NCI-H510A treated with DMSO at 0.1 percent for 48 hours (cell line): ENCODE measurements at places on chromosomes 1 and 21.
A peak's percentile ranks its signal among the peaks of the same experiment; 100 is the strongest.

- DNase-seq = no peak
Observed at GRCh38 chr1:184296466-184297243, 90.2 kb upstream of the C1orf21 start.

DNA sequence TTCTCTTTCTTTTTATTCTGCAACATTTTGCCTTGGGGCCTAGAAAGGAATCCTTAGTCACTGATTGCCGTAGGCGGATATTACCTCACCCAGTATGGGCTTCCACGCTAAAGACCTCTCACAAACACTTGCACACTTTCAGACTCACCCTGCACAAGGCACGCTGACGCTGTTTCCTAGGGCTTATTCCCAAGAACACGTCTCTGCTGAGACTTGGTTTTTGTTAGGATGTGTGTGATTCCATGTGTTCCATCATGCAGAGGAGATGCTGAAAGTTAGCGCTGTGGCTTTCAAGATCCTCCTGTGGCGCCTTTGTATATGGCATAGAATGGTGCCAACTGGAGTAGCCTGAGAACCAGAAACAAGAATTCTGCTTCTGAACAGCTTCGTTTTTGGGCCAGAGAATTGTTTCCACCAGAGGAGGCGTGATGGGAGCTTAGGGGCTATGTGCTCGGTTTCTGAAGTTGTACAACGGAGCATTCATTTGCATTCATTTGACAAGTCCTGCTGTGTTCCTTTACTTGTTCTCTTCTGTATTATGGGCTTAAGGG lies 297.0 kb downstream of the DISC1 start:
- DNase-seq = no peak

DNA sequence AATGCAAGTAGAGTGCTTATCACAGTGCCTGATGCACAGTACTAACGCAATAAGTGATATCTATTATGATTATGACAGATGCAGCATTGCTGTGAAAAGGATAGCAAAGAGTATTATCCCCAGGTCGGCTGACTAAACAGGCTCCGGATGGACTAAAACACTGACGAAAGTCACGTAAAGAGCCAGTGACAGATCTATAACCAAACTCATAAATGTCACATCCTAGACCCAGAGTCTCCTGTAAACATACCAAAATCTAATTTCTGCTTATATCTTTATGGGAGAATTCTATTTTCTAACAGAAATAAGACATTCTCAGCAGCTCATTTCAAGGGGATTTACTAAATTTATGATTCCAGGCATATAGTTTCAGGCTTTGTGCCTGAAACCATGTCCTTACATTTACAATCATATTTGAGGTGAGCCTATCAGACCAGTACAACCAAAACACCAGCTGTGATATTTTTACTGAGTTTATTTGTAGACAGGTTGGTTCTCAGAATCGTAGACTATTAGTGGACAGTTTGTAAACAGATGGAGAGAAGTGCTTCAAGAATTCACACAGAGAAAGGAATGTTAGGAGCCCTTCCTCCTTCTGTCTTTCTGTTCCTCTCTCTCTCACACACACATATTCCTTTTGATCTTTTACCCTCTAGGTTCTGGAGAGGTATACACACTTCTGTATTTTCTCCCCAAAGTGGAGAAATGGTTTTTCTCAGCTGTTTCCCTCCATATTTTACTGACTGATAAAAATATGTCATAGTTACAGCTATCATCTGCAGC lies 52.4 kb upstream of the WDR26 start:
- DNase-seq = no peak

GRCh38 chr1:96409087-96409486 lies 312.5 kb upstream of the PTBP2 start:
- no peak for DNase-seq

DNA sequence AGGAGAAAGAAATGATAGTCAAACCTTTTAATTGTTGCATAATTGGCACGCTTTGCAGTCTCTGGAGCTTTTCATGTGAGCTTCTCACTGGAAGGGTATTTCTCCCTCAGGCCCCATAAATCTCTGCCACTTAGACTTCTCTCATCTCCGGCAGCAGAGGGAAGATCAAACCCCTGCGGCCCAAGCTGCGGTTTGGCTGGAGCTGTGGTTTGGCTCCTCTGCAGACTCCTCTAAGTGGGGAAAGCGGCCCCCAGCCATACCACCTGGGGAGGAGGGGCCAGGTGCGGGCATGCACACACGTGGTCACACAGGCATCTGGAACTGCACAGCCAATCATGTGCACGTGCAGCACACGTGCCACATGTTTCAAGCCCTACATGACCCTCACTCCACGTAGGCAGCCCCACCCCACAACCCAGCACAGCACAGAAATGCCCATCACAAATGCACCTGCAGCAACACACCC lies 58.3 kb downstream of the UBE2T start:
- DNase-seq = peak; percentile 70

DNA sequence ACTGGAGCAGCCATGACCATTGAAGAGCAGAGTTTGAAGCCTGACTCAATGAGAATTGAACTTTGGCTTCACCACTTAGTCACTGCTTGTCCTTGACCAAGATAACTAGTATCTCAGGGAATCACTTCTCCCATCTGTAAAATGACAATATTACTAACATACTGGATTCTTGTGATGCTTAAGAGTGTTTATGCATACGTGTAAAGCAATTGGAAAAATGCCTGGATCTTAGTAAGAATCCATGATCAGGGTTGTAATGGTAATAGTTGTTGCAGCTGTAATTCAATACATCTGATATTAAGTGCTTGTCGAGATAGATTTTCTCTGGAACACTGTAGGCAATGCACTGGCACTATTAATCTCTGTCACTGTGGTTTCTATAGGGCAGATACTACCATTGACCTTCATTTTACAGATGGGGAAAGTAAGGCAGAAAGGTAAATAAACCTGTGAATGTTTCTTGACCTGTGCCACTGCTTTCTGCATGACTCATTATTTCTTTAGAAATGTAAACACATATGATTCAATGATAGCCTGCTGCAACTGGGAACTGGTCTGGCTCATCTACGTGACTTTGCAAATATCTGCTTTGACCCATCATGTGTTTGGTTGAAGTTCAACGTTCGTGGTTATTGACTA lies 662.5 kb downstream of the PLA2G4A start:
- DNase-seq = peak; percentile 40

DNA sequence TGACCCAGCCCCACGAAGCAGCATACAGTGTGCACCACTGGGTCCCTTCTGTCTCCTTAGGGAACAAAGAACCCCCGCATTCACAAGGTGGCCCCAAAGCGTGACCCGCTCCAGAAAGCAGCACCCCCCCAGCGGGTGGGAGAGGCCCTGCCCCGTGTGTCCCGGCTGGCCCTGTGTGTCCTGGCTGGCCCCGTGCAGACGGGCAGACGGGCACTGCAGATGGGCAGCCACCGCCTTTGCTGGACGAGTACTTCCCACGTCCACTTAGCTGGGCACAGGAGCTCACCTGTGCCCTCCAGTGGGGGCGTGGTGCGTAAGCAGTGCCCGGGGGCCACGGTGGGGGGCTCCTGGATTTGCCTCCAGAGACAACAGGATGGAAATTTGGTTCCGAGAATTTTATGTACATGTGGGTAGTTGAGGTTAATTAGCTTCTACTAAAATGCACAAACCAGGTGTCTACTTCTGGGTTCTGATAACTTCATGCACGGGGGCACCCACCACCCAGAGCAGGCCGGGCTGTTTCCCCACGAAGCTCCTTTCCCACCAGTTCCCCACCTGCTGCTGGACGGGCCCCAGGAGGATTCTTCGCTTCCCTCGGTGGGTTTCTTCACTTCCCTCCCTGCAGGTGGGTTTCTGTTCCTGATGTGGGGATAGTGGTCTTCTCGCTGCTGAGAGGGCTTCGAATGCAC lies 33.2 kb upstream of the SLC19A1 start:
- DNase-seq = no peak

DNA sequence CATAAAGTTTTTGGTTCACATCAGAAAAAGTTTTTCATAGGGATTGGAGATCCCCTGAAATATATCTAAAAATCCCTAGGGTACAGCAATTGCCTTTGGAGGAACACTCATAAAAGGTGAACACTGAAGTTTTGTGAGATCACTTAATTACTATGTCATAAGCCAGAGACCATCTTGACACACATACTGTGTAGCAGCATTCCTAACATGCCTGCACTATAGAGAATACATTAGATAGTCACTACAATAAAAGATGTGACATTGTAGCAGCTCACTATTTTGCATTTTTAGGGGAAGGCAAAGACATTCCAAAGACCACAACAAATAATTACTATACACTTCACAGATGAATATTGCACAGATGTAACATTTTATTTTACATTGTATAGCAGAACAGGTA lies 779.9 kb downstream of the KCNT2 start:
- no peak for DNase-seq

DNA sequence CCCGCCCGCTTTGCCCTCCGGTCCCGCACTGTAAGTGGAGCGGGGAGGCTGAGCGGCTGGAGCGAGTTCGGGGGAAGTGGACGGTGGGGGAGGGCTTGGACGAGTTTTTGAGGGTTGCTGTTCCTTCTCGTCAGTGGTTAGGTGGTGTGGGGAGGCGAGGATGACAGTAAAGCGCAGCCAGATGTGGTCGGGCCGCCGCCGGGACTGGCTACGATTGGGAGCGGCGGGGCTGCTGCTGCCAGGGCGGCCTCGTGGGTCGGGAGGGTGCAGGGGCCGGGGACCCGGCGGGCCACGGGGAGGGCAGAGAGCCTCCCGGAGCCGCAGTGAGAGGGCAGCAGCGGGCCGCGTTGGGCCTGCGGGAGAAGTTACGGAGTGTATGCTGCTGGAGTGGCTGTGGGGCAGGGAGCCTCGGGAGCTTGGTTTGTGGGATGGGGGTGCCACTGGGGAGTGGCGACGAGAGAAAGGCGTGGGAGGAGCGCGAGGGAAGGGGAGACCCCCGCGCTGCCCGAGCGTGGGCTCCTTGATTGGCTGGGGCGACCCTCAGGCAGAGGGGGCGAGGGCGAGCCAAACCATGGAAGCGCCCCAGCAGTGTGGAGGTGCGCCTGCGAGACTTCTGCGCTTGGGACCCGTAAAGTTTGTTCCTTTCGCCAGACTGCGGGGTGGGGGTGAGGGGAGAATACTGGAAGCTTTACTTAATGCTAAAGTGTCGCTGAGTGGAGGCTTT lies 2.1 kb downstream of the ADGRL2 start:
- DNase-seq = peak; percentile 40

DNA sequence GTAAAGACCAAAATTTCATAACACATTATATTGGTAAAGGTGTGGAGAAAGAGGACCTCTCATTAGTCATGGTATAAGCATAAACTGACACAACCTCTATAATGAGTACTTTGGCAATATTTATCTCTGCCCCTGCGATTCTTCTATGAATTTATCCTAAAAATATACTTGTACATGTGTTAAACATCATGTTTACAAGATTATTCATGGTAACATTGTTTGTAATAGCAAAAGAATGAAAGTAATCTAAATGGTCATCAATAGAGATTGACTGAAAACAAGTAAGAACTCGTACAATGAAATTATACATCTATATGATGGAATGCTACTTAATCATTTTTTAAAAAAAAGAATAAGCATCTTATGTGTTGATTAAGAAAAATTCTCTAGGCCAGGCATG lies 96.4 kb downstream of the KIAA0319L start:
- DNase-seq = no peak

GRCh38 chr1:198001776-198002408 lies 84.7 kb downstream of the LHX9 start:
- DNase-seq = no peak

GRCh38 chr1:245999697-246000637 lies 507.1 kb downstream of the SMYD3 start:
- no peak for DNase-seq

- DNase-seq = no peak
Observed at GRCh38 chr1:204591473-204592090, 75.4 kb downstream of the MDM4 start.

DNA sequence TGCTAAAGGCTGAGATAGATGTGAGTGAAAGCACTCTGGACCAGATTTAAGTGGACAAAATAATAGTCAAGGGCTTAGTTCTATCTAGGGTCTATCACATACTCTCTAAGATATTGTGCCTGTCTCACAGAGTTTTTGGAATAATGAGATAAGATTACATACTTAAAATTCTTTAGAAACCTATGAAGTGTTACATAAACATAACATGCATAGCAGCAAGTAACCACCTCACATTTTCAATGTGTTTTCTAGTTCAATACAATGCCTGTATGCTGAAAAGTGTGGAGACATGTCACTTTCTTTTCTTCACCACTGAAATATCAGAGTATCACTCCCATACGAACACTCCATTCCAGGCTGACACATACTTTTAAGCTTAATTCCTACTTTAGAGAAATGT lies 16.2 kb downstream of the SDCCAG8 start:
- no peak for DNase-seq

GRCh38 chr1:64471218-64472039 lies 1.5 kb downstream of the CACHD1 start:
- no peak for DNase-seq

DNA sequence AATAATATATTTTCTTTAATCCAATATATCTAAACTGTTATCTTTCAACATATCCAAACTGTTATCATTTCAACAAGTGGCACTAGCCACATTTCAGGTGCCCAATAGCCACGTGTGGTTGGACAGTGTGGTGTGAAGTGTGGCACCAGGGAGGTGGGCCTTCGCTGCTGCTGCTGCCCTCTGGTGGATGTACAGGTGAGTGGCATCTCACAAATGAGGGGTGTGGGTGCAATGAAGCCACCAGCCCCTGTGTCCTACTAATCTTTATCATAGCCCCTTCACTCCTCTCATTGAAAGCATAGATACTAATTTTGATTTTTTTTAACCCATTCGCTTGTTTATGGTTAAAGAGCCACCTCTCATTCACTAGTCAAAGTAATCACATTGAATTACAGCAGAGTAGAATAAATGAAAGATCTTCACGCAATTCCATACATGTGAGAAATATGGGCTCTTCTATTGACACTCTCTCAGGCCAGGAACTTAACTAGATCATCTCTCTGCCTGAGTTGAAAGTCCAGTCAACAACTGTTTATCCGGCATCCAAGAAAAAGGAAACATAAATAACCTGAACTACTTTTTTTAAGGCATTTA lies 499.2 kb downstream of the OMA1 start:
- DNase-seq = no peak

DNA sequence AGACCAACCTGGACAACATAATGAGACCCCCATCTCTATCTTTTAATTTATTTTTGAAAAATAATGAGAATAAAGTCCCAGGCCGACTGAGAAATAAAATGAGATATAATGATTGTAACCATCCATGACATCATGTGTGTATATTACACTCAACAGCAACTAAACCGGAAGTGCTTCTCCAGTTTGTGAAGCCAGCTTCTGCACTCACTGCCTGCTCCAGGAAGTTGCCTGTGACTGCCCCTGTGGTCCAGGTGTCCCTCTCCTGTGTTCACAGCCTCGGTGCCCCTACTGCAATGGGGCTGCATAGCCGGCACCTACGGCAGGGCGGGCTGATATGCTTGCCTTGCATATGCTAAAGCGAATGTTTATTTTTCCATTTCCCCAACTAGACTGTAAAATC lies 68.3 kb downstream of the SSBP3 start:
- DNase-seq = peak; percentile 48

GRCh38 chr1:56520016-56520601 lies 59.3 kb downstream of the PLPP3 start:
- DNase-seq = no peak

- DNase-seq = no peak
Observed at GRCh38 chr1:76840278-76840677, 27.0 kb upstream of the ST6GALNAC5 start.
